ENCODE measurements at places on chromosomes 5 and 9.
A peak's percentile ranks its signal among the peaks of the same experiment; 100 is the strongest.

DNA sequence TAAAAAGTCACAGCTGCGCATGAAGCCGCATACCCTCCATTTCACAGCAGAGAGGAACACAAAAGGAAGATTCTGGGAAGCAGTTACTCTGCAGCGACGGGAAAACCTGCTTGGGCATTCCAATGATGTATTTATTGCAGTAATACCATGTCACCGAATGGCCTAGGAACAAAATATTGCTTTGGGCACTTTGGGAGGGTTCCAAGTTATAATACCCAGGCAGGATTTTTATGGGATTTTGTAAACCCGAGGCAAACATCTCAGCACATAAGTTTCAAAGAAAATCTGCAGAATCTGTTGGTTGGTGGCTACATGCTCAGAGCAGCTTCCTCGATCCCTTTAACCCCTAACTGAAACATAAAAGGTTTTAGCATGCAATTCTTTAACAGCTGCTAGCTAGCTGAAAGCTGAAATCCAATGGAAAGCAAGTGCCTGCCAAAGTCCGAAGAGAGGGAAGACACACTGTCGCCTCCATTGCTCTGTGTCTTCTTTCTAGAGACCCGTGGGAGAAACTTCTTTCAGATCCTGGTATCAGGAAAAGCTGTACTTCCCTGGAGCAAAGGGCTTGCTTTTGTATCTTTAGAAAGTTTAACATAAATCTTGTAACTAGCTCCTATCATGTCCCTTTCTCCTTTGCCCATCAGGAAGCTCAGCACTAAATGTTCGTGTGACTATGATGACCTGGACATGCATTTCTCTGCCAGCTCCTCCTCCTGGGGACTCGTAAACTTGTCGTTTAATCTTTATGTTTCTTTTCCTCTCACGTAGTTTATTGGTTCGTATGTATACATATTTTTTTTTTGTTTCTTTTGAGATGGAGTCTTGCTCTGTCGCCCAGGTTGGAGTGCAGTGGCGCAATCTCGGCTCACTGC, 195.0 kb downstream of the MAPKAP1 start:
- no peak for DNase-seq

DNA sequence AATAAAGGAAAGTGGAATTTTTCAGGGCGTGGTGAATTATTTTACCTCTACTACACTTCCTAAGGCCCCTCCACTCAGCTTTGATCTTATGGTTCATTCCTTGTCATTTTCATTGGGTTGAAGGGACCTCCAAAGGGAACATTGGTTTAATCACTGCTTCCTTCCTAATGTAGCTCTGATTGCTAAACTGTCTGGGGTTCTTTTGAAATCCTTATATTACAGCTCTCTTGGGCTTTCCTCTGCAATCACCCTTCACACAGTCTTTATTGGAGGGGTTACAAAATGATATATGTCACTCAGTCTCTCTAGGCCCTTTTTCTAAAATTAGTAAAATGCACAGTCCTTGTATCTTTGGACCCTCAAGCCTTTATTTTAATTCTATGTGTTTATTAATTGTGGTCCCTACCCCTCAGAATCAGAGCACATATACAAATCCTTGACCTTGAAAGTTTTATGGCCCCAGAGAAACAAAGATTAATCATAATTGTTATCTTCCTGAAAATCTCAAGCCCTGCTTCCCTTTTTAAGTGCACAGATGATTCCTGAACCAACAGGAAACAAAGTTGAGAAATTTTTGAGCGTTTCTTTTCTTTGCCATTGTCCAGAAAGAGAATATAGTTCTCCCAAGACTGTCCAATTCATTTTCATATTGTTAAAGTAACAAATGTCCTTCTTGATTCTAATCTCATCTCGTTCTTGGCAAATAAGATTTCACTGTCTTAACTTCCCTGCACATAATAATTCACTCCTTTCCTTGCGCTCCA, 330.0 kb downstream of the ARRDC3 start:
- DNase-seq = no peak

- peak; percentile 70 for DNase-seq
Measured at GRCh38 chr9:114387680-114388356, at the start of gene AKNA. AKNA (minus strand) TSS chr9:114387982; CDS start chr9:114381333, 6,649 bp downstream.

GRCh38 chr5:6819521-6819920, 106.3 kb downstream of the TENT4A start:
- DNase-seq = no peak

- no peak for DNase-seq
Measured at GRCh38 chr9:127938298-127938690, 640 bp upstream of the DPM2 start.

- DNase-seq = no peak
Measured at GRCh38 chr5:14257995-14258403, 114.9 kb downstream of the TRIO start.

- no peak for DNase-seq
Measured at GRCh38 chr9:86649913-86650312, 295.7 kb upstream of the TUT7 start.

- no peak for DNase-seq
Measured at GRCh38 chr9:89442981-89443814, 54.7 kb downstream of the SEMA4D start.

- DNase-seq = no peak
Measured at GRCh38 chr9:130298662-130299279, 33.2 kb downstream of the HMCN2 start.

DNA sequence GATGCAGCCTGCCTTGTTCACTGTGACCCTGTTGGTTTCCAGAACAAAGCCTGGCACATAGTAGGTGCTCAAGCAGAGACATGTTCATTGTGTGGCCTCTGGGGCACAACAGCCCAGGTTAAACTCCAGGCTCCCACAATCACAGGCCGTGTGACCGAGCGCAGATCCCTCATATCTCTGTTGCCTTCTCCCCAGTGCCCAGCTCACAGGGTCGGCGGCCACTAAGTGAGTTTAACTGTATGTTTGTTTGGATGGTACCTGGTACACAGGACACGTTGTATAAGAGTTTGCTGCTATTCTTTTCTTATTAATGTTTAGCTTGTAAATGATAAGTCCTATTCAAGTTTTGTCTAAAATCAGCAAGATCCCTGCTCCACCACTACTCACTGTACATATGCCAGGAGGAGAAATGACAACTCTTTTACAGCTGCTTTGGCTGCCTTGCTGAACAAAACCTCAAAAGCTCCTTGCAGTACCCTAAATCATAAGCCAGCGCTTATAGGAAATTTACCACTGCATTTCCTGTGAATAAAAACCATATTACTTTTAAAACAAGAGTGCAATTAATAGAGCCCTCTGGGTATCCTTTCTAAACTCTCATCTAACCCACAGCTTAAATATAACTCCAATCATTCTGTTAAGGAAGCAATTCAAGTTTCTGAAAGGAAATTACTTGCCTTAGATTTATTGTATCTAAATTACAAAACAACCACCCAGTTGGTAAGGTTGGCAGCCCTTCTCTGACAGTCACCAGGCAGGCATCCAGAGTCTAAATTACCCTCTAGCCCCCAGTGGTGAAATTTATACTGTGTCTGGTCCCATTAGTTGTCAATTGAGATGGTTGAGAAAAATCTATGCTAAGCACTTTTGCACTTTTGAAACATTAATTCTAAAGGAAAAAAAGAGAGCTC, 379.4 kb downstream of the SEMA5A start:
- no peak for DNase-seq

DNA sequence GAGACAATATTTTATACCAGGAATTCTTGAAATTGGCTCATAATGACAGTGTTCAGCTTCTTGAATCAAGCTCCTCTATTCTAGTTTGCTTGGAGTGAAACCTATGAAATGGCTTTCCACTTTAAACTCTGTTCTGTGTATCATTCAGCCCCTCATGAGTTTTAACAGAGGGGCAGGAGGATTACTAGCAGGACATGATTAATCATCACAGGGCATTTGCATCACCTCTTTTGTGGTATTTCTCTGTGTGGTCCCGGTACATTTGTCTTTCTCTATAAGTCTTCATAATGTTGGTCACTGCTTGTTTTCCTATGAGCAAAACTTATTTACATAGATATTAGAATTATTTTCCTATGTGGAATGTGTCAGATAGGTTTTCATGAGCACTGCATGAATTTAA, 21.2 kb downstream of the CAST start:
- no peak for DNase-seq

DNA sequence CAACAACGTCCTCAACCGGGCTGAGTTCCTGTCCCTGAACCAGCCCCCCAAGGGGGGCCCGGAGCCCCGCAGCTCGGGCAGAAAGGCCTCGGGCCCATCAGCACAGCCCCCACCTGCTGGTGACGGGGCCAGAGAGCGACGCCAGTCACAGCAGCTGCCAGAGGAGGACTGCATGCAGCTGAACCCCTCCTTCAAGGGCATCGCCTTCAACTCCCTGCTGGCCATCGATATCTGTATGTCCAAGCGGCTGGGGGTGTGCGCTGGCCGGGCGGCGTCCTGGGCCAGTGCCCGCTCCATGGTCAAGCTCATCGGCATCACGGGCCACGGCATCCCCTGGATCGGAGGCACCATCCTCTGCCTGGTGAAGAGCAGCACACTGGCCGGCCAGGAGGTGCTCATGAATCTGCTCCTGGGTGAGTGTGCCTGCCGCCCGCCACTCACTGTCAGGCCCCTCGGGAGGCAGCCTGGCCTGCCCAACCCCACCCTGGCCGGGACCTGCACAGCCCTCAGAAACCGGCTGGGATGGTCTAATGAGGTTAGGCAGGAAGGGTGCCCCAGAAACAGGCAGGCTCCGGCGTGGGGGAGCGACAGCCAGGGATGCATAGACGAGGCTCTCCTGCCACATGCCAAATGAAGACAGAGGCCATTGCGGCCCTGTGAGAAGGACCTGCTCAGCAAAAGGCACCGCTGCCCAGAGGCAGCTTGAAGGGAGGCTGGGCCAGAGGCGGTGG, 678 bp downstream of the PLPP7 start:
- no peak for DNase-seq

- DNase-seq = no peak
Measured at GRCh38 chr9:69975681-69976080, 68.0 kb upstream of the MAMDC2 start.

- no peak for DNase-seq
Measured at GRCh38 chr5:8660133-8660893, 791.4 kb downstream of the MTRR start.

- no peak for DNase-seq
Measured at GRCh38 chr5:37892586-37892985, 52.7 kb upstream of the GDNF start.

GRCh38 chr9:69191231-69191630, 17.2 kb downstream of the TJP2 start:
- DNase-seq = no peak

Measured in stimulated activated CD8-positive, alpha-beta memory T cell treated with anti-CD3 and anti-CD28 coated beads, Interleukin-4, amount 100 ng/mL, for 4 hours (primary cell).